CD4-positive, alpha-beta T cell (primary cell): ENCODE measurements at places on chromosomes 4 and X.

DNA sequence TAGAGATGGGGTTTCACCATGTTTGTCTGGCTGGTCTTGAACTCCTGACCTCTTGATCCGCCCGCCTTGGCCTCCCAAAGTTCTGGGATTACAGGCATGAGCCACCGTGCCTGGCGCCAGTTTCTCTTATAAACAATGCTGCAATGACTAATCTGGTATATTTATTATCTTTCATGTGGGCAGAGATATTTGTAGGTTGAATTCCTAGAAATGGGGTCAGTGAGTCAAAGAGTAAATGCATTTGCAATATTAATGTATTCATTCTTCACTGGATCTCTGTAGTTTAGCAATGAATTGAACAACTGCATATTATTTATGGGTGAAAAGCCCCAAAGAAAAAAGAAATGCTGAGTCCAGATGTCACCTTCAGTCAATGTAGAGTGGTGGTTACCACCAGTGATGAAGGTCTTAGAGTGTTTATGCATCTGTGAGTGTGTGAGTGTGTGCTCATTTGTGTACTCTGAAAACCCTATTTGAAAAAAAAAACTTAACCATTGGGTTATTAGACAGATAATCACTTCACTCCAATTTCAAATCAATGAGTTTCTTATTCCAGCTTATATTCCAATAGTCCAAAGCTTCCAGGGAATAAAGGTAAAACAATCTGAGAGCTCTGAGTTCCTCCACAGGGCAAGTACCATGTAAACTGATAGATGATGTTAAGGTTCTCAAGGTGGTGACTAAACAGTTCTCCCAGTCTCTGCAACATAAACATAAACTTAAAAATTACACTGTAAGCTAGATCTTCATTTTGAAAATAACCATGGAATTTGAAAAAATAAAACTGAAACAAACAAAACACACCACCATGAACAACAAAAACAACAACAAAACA is 22.6 kb upstream of the CD38 start:
- no peak for DNase-seq

GRCh38 chrX:155968326-155968661 is 29.2 kb upstream of the IL9R start:
- no peak for DNase-seq

- no peak for DNase-seq
Observed at GRCh38 chrX:46036508-46036907, 508.7 kb downstream of the ZNF674 start.

GRCh38 chrX:37847733-37848197 is 394 bp upstream of the DYNLT3 start:
- DNase-seq, result no peak

DNA sequence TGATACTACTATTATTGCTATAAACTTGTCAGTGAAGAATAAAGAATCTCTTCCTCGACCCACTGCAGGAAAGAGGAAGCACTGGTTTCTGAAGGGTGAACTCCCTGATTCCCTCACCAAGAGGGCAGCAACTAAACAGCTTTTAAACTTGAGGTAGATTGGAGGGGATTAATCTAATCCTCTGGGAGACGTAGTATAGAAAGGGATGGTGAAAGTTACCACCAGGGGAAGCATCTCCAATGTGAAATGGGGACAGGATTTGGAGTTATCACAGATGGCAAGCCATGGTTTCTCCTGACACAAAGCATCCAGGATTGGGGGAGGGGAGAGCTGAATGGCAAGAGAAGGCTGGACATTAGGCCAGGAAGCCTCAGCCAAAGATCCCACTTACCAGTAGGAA is 62.7 kb upstream of the PTPN13 start:
- no peak for DNase-seq

- DNase-seq, result no peak
Observed at GRCh38 chr4:176792326-176793059, at the start of gene VEGFC. VEGFC (minus strand) TSS chr4:176792922; CDS start chr4:176792311, 611 bp downstream.

GRCh38 chr4:44210750-44211149 is 237.9 kb downstream of the KCTD8 start:
- no peak for DNase-seq

DNA sequence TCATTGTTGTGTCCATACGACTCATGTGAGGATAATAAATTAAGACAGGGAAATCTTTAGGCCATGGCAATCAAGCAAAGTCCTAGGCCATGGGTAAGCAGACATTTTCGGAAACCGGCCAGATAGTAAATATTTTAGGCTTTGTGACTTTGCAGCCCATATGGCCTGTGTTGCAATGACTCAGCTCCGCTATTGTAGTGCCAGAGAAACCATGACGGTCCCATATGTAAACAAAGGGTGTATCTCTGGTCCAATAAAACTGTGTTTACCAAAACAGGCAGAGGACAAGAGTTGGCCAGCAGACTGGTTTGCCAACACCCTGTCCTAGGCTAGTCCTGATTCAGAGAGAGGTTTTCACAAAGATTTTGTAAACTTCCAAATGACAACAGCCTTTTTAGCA is 5.0 kb downstream of the FAM114A1 start:
- DNase-seq, result no peak

GRCh38 chrX:39519566-39520301 is 578.0 kb downstream of the BCOR start:
- no peak for DNase-seq
